ENCODE measurements at places on chromosomes 2 and 18.

DNA sequence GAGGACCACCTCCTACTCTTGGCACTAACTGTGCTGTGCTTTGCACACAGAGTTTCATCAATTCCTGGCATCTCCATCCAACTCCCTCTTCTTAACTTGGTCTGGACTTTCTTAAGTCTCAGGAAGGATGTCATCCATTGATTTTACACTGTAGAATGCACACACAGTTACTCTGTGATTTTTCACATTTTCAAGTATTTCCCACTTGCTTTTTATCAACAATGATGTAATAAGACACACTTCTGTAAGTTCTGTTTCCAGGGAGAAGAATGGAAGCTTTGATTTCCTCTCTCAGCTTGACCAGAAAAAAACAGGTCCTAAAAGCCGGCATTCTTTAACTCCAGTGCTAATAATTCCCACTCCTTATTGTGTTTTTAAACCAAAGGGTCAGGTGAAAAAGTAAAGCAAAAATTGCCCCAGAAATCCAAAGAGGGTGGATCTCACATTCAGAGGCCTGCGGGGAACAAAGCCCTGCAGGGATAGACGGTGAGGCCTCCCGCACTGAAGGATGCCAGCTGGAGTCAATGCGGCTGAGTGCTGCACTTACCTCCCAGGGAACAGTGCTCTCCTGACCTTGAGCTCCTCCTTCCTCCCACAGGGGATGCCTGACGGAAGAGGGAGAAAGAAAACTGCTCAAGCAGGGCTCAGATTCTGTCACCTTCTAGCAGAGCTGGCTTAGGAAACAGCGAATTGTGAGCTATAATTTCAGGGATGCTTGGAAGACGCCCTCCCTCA, 83.1 kb downstream of the PDCL3 start:
- H3K27me3 ChIP-seq: peaks cover 4% of the 10 kb centered on the region
- H3K36me3 ChIP-seq: no peaks in the 10 kb centered on the region
- H3K27ac ChIP-seq: no peak overlapping the region
- H3K4me3 ChIP-seq: no peak overlapping the region

DNA sequence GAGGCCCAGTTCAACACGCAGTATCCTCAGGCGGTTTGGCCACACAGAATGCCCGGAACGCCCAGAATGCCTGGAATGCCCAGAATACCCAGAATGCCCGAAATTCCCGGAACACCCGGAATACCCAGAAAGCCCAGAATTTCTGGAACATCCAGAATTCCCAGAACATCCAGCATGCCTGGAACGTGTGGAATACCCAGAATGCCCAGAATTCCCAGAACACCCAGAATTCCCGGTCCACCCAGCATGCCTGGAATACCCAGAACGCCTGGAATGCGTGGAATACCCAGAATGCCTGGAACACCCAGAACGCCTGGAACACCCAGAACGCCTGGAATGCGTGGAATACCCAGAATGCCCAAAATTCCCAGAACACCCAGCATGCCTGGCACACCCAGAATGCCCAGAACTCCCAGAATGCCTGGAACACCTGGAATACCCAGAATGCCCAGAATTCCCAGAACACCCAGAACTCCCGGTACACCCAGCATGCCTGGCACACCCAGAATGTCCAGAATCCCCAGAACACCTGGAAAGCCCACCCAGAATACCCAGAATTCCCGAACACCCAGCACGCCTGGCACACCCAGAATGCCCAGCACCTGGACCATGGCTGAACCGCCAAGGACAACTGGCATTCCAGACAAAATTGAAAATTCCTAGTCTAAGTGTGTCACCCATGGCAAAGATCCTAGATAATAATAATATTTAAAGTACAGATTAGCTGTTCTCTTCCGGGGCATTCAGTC, 487.4 kb upstream of the SALL3 start:
- H3K4me3 ChIP-seq: no peak overlapping the region
- no peak overlapping the region for H3K27ac ChIP-seq
- no peaks in the 10 kb centered on the region for H3K27me3 ChIP-seq
- H3K4me1 ChIP-seq: no peaks in the 10 kb centered on the region

DNA sequence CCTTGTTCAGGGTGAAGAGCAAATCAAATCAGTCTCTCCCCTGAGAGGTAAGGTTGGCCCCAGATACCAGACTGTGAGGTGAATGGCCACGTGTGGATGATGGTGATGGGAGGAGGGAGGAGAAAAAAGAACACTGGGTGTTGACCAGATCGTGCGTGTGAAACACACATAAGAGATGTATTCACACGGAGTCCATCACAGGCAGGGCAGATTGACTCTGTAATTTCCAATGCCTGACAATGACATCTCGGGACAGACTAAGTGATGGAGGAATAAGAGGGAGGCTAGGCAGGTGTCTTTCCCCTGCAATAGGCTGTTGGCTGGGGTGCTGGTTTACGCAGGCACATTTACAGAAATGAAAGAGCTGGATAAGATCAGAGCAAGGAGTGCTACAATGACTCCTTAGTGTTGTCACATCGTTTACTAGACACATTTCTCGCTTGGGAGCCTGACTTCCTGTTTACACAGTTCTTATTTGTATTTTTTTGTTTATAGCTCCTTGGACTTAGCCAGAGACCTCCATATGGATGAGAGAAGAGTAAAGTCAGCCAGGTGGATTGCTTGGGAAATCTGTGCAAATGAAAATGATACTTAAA, 43.1 kb downstream of the CPO start:
- no peak for DNase-seq
- no peaks in the 10 kb centered on the region for H3K4me1 ChIP-seq
- H3K4me3 ChIP-seq: no peak overlapping the region

- peaks cover 23% of the 10 kb centered on the region for H3K27me3 ChIP-seq
- peak; percentile 79 for DNase-seq
- no peak overlapping the region for H3K4me3 ChIP-seq
Measured at GRCh38 chr2:219541611-219542180, 1.9 kb downstream of the CHPF start.

DNA sequence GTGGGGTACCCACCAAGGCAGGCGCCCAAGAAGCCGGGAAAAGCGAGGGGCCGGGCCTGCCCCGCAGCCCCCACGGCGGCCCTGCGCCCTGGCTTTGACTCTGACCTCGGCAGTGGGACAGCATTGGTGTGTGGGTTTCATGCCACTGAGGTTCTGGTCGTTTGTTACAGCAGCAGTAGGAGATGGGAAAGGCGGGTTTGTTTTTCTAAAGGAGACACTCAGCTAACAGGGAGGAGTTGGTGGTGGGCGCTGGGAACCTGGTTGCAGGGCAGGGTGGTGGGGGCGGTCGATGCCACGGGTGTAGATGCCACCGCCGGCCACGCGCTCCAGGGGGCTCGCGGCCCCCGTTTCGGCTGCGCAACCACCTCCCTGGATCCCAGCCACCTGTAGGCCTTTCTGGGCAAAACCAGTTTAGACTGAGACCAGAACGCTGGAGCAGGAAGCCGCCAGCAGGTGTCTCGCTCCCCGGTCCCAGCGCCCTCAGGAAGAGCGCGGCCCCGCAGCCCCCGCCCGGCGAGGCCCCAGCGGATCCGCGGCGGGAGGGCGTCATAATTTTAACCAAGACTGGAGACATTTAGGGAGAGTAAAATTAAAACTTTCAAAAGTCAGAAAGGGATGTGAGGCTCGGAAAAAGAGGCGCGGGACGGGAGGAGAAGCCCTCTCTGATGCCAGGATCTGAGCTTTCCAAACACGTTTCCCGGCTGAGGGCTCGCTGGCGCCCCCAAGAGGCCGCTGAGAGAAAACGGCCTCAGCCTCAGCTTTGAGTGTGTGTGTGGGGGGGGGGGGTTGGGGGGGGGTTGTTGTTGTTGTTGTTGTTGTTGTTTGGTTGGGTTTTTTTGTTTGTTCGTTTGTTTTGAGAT, 17.4 kb downstream of the CIDEA start:
- H3K4me3 ChIP-seq: peak overlapping the region; percentile 36
- H3K36me3 ChIP-seq: no peaks in the 10 kb centered on the region
- no peaks in the 10 kb centered on the region for H3K27me3 ChIP-seq
- H3K4me1 ChIP-seq: no peaks in the 10 kb centered on the region
- H3K27ac ChIP-seq: peak overlapping the region; percentile 50
- peak; percentile 85 for DNase-seq

DNA sequence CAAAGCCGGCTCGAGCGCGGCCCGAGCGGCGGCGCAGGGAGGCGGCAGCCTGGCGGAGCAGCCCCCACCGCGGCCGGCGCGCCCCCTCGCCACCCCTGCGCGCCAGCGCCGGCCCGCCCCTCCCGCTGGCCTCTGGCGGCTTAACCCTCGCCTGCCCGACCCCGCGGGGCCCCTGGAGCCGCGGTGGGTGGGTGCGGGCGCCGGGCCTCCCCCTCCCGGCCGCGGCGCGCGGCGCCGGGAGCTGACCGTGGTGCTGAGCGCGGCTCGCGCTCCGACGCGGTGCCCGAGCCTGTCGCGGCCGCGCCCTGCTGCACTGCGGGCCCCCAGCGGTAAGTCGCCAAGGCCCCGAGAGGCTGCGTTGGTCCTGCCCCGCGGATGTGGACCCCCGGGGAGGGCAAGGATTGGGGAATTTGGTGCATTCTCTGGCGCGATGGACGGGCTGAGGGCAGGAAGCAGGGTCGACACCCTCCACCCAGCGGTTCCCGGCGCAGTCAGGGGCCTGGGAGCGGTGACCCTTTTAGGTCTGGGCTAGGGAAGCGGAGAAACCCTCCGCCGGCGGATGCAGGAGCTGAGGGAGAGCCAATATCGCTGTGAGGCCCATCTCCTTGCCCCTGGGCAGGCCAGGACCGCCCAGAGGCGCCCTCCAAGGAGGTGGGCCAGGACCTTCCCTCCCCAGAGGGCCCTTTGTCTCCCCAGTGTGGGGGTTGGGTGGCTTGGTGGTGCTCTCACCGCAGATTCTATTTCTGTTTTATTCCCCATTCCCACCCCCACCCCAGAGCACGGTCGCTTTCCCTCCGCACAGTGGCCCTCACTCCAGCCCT, 923 bp downstream of the AMER3 start:
- peaks cover 4% of the 10 kb centered on the region for H3K27me3 ChIP-seq
- no peaks in the 10 kb centered on the region for H3K4me1 ChIP-seq
- no peaks in the 10 kb centered on the region for H3K36me3 ChIP-seq
- no peak for DNase-seq
- H3K27ac ChIP-seq: no peak overlapping the region
- no peak overlapping the region for H3K4me3 ChIP-seq

- no peak overlapping the region for H3K4me3 ChIP-seq
- DNase-seq: no peak
- H3K4me1 ChIP-seq: no peaks in the 10 kb centered on the region
- H3K36me3 ChIP-seq: no peaks in the 10 kb centered on the region
- peaks cover 20% of the 10 kb centered on the region for H3K27me3 ChIP-seq
Measured at GRCh38 chr2:64942693-64943092, 46.5 kb upstream of the SLC1A4 start.

DNA sequence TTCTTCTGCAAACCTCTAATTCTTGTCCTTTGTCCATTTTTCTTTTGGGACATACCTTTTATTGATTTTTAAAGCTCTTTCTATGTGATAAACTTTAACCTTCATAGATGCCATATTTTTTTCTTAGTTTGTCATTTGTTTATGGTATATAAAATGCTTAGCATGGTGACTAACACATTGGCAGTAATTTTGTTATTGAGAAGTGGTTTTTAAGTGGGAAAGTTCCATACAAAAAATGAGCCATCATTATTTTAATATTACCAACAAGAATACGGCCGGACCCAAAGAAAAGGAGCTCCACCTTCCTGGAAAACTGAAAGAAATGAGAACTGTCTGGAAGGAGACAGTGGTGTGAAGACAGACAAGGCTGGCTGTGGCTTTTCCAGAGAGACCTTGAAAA, 270.1 kb upstream of the SIX2 start:
- no peak for DNase-seq
- no peaks in the 10 kb centered on the region for H3K36me3 ChIP-seq
- H3K4me3 ChIP-seq: no peak overlapping the region

GRCh38 chr2:229815858-229816257, 101.5 kb upstream of the DNER start:
- H3K27me3 ChIP-seq: no peaks in the 10 kb centered on the region
- peaks cover 1% of the 10 kb centered on the region for H3K36me3 ChIP-seq
- H3K4me1 ChIP-seq: peaks cover 13% of the 10 kb centered on the region
- peak; percentile 38 for DNase-seq
- H3K4me3 ChIP-seq: no peak overlapping the region

- no peak for DNase-seq
- no peaks in the 10 kb centered on the region for H3K4me1 ChIP-seq
- peaks cover 6% of the 10 kb centered on the region for H3K27me3 ChIP-seq
- H3K4me3 ChIP-seq: no peak overlapping the region
Measured at GRCh38 chr2:240460781-240461431, 25.4 kb downstream of the GPC1 start.

DNA sequence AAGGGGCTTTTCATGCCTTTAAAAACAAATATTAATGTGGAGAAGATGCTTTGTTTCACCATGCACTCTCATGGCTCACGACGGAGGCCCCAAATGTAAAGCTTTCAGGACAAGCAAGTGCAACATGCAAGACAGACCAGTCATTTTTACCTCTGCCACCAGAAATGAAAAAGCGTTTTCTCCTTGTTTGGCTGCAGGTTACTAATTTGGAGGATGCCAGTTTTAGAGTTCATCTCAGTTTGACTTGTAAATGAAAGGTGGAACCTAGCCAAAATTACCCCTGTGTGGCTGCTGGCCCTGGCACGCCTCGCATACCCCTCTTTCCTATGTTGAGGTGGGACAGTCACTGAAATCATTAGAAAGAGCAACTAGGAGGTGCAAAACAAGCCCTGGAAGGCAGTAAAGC, 138.6 kb downstream of the BCL2 start:
- peaks cover 2% of the 10 kb centered on the region for H3K27me3 ChIP-seq
- no peak overlapping the region for H3K4me3 ChIP-seq
- no peaks in the 10 kb centered on the region for H3K4me1 ChIP-seq
- no peaks in the 10 kb centered on the region for H3K36me3 ChIP-seq

- no peaks in the 10 kb centered on the region for H3K4me1 ChIP-seq
- no peaks in the 10 kb centered on the region for H3K27me3 ChIP-seq
- DNase-seq: no peak
- no peak overlapping the region for H3K4me3 ChIP-seq
- H3K27ac ChIP-seq: no peak overlapping the region
Measured at GRCh38 chr18:74514860-74515495, 18.8 kb downstream of the CNDP2 start.

- no peak overlapping the region for H3K27ac ChIP-seq
- H3K4me1 ChIP-seq: peaks cover 2% of the 10 kb centered on the region
Measured at GRCh38 chr2:69570474-69570873, 73.1 kb downstream of the AAK1 start.

- no peak for DNase-seq
- H3K36me3 ChIP-seq: no peaks in the 10 kb centered on the region
- H3K27me3 ChIP-seq: no peaks in the 10 kb centered on the region
- H3K4me1 ChIP-seq: peaks cover 17% of the 10 kb centered on the region
- H3K27ac ChIP-seq: no peak overlapping the region
Measured at GRCh38 chr2:72722492-72723070, 103.3 kb downstream of the EXOC6B start.

GRCh38 chr2:133561045-133561852, 7.0 kb downstream of the NCKAP5 start:
- peak; percentile 74 for DNase-seq
- H3K4me3 ChIP-seq: no peak overlapping the region
- no peaks in the 10 kb centered on the region for H3K36me3 ChIP-seq
- H3K27me3 ChIP-seq: no peaks in the 10 kb centered on the region
- no peaks in the 10 kb centered on the region for H3K4me1 ChIP-seq
